ENCODE measurements at places on chromosomes 4 and X.
A peak's percentile ranks its signal among the peaks of the same experiment; 100 is the strongest.

DNA sequence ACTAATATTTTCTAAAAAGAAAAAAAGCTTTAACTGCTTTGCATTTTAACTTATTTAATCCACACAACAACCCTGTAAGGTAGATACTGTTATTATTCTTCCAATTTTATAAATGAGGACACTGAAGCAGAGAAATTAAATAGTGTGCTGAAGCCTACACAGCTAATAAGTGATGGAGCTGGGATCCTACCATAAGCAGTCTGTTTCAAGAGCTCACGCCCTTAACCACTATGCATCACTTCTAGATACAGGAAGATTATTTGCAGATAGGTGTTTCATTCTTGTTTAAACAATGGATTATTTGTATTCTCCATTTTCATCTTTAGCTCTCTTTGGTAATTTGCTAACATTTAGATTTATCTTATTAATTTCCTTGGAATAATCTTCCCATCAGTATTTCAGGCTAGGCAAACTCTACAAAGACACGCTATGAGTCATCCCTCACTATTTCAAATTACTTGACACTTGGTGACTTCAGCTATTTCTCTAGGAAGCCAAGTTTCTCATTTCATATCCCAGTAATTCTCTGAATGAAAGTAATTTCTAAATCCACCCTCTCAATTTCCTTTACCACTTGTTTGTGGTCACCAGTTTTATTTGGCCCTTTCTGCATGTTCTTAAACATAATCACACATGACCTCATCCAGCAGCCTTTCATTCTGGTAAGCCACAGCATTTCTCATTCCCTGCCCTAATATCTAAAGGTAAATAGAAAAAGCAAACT, 67.3 kb downstream of the ASB9 start:
- DNase-seq: no peak

GRCh38 chr4:91114386-91114785, 987.2 kb downstream of the CCSER1 start:
- no peak for DNase-seq

DNA sequence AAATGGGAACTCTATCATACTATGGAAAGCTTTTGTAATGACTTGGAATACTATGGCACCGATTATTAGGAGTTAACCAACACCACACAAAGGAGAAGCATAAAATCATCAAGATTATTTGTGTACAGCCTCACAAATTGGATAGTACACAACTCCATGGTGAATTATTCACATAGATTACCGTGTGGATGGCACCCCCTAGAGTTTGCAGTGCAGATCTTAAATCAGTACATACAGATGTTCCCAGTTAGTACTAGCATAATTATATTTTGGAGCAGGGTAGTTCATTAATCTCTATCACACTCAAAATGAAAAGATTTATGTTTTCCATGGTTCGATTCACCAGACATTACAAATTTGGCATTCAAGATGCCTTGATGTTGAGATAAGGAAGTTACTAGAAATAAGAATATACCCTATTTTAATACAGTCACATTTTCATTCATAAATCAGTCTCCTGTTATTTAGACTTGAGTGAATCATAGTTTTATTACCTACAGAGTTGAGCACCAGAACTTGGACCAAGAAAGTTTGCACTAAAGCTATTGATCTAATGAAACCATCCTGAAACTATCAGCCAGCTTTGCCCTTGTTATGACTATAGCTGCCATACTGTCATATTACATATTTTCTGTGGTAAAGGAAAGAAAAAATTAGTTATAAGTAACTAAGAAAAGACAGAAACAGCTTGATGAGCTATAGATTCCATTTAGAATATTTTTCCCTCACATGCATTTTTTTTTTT, 531.8 kb downstream of the GLUD2 start:
- DNase-seq: peak; percentile 17

- DNase-seq: peak; percentile 69
Measured at GRCh38 chr4:142846729-142847596, 862 bp upstream of the INPP4B start.

DNA sequence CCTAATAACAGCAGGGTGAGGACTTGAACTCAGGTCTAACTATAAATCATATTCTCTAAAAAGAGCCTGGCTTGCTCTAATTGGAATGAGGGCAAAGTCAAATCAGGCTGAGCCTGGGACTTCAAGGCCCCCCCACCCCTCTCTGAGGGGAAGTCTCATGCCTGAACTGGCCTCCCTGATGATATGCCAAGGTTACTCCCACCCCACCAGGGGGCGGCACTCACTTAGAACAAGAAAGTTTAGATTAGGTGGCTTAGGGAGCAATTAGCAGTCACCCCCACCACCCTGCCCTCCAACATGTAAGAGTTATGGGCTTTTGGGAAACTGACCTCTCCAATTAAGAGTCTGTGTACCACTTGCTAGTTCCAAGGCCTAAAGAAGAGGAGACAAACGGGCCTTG, 2.7 kb downstream of the FOXO4 start:
- DNase-seq: peak; percentile 87

- no peak for DNase-seq
Measured at GRCh38 chrX:10244915-10245622, 88.3 kb downstream of the CLCN4 start.

DNA sequence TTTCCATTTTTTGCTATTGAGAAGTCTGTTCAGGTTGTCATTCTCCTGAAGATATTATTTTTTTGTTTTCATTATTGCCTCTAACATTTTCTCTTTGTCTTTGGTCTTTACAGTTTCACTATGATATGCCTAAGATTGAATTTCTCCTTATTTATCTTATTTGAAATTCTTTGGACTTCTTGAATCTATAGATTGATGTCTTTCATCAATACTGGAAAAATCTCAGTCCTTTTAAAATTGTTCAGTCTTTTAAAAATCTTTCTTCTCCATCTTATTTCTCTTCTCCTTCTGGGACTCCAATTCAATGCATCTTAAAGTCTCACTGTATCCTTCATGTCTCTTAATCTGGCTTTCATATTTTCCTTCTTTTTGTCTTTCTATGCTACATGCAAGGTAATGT, 86.7 kb downstream of the KIT start:
- no peak for DNase-seq

DNA sequence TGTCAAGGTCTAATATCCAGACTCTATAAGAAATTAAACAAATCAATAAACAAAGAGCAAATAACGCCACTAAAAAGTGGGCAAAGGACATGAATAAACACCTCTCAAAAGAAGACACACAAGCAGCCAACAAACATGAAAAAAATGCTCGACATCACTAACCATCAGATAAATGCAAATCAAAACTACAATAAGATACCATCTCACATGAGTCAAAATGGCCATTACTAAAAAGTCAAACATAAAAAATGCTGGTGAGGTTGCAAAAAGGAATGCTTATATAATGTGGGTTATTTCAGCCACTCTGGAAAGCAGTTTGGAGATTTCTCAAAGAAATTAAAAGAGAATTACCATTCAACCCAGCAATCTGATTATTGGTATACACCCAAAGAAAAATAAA, 481.1 kb downstream of the STPG2 start:
- DNase-seq: no peak

- DNase-seq: no peak
Measured at GRCh38 chr4:110184791-110185155, 13.6 kb downstream of the ELOVL6 start.

DNA sequence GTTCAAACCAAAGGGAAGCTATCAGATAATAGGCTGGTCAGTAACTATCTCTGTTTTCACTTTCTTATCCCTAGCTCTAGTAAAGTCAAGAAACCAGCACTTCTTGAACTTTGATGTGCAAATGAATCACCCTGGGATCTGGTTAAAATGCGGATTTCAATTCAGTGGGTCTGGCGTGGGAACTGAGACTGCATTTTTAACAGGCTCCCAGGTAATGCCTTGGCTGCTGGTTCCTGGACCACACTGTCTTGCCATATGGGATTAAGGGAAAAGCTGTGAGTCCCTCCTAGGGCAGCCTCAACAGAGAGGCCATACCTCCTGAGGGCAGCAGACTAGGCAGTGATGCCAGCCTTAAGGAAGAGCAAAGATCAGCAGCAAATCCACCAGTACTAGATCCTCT, 1.7 kb downstream of the RNF175 start:
- DNase-seq: no peak

GRCh38 chr4:45663003-45663402, 460.9 kb downstream of the GABRG1 start:
- no peak for DNase-seq

- DNase-seq: no peak
Measured at GRCh38 chr4:83189631-83190136, 75.2 kb upstream of the PLAC8 start.

GRCh38 chr4:80065601-80066000, 7.4 kb downstream of the ANTXR2 start:
- no peak for DNase-seq

GRCh38 chrX:40581336-40581920, 658 bp downstream of the ATP6AP2 start:
- DNase-seq: peak; percentile 25
